ENCODE measurements at places on chromosomes 5 and 9. TPM values are rescaled to one million over a fixed set of nuclear protein-coding genes. Genes with fewer than 3 reads are reported as not detected.

Gene PNPLA7
- total RNA-seq = 0.79 TPM

Gene TSSK1B
- total RNA-seq = 0.37 TPM

Gene PARP8
- total RNA-seq = 27.5 TPM

Gene WNT8A
- total RNA-seq = 0.67 TPM

Gene CBY3
- 2.5 TPM for total RNA-seq

Gene BAAT
- 0.46 TPM for total RNA-seq

Gene PLPPR1
- total RNA-seq = 0.17 TPM
